Activated CD4-positive, alpha-beta T cell treated with anti-CD3 and anti-CD28 coated beads, Interleukin-2, amount 50 U/mL, for 24 hours (primary cell): ENCODE measurements at places on chromosomes 5 and 9.

DNA sequence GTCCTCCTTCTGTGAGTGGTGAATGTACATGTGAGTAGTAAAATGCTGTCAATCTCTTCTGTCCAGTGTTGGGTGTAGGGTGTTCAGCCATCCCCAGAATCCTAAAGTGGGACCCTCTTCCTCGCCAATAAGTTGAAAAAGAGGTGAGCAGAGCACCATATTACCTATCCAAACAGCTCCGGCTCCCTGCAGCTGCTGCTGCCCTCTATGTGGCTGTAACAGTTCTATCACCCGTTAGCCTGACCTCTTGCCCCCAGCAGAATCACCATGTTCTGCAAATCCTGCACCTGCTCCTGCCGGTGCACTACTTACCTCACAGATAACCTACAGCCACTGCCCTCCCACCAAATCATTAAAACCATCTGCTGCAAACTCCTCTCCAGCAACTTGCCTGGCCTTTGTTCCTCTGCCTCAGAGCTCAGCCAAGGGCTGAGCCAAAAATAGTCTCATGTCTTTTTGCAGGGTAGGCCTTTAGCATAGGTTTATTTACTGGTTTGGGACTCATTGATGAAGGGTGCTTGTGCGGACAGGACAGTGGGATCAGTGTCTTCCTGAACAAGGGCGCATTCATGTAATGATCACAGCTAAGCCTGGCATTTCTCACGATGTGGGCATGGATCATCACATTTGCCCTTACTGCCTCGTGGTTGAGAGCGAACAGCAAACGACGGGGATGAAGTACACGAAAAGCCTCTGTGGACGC is 49.6 kb upstream of the CCL21 start:
- no peak for DNase-seq

- DNase-seq = no peak
Observed at GRCh38 chr9:132125361-132125760, 36.5 kb upstream of the NTNG2 start.

- no peak for DNase-seq
Observed at GRCh38 chr5:132227235-132227484, 493 bp downstream of the P4HA2 start.

- no peak for DNase-seq
Observed at GRCh38 chr9:23172206-23172605, 653.8 kb downstream of the ELAVL2 start.

DNA sequence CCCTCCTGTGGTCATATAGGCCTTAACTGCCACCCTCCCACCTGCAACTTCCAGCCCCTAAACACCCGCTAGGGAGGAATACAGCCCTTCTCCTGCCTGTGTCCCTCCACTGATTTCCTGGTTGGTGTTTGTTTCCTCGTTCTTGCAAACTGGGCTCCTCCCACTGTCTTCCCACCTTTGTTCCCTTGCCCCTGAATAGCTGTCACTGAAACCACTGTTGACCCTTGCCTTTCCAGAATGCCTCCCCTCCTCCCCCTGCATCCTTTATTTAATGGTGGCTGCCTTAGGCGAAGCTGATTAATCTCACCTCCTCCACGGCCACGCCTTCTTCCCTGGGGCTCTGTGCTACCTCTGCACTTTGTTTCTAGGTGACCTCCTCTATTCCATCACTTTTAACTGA is 626.7 kb downstream of the BNC2 start:
- no peak for DNase-seq

DNA sequence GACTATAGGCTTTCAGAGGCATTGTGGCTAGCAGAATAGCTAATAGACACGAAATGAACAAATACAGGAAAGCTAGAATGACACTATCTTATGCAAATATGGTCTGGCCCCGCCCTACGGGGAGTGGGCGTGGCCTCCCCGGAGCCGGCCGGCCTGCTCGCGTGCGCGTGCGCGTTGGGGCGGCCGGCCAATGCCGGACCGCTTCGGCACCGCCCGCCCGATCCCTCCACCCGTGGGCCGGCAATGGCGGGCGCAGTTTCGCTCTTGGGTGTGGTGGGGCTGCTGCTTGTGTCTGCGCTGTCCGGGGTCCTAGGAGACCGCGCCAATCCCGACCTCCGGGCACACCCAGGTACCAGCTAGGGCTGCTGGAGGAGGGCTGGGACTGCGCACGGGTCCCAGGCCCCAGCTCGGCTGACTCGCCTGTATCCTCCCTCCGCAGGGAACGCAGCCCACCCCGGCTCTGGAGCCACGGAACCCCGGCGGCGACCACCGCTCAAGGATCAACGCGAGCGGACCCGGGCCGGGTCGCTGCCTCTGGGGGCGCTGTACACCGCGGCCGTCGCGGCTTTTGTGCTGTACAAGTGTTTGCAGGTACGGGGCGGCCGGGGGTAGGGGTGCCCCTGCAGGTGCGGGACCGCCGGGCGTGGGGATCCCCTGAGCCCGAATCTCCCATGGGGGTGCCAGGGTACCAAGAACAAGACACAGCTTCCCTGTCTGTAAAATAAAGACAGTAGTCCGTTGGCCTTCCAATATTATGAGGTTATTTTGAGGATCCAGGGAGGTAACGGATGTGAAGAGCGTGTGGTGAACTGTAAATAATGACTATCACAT is at the start of gene CCDC107:
CCDC107 (plus strand) TSS at position 156 of the 831 bp plus-strand sequence; CDS start at position 244, 88 bp downstream.
- peak; percentile 70 for DNase-seq

GRCh38 chr9:79135681-79136415 is 435.9 kb upstream of the TLE4 start:
- DNase-seq = no peak

GRCh38 chr5:157502143-157502647 is 42.2 kb downstream of the NIPAL4 start:
- no peak for DNase-seq
